Activated naive CD8-positive, alpha-beta T cell treated with anti-CD3 and anti-CD28 coated beads, Interleukin-2, amount 50 U/mL, for 16 hours (primary cell): ENCODE measurements at places on chromosomes 11 and 22.
A peak's percentile ranks its signal among the peaks of the same experiment; 100 is the strongest.

GRCh38 chr11:101949680-101950220 is 33.4 kb upstream of the ANGPTL5 start:
- no peak for DNase-seq

GRCh38 chr11:72833811-72834493 is 19.7 kb downstream of the ATG16L2 start:
- DNase-seq = no peak

GRCh38 chr11:843086-843734 is 558 bp downstream of the TSPAN4 start:
- DNase-seq = no peak

- DNase-seq = no peak
Measured at GRCh38 chr11:119094816-119095065, 6.9 kb downstream of the DPAGT1 start.

GRCh38 chr22:43376765-43377547 is 33.8 kb upstream of the SCUBE1 start:
- DNase-seq = no peak

- no peak for DNase-seq
Measured at GRCh38 chr11:111960916-111961315, 23.8 kb downstream of the DIXDC1 start.

DNA sequence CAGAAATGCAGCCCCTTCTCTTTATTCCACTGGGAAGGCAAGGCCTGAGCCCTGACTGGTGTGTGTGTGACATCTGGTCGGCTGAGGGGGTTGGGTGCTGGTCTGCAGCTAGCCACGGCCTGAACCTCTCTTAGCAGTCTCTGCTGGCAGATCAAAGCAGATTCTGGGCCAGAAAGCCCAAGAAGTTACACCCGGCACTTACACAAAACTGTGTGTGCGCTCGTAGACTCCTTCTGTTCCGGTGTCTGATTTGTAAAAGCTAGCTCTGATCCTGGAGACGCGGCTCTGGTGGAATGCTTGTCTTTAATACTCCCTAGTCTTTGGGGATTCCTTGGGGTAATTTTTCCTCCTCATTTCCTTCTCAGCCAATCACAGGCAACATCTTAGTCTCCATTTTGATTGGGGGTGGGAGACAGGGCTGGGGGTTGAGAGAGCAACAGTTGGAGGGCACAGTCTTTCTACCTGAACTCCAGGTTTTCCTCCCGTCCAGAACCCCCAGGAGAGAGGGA is 5.5 kb downstream of the PKNOX2 start:
- no peak for DNase-seq

DNA sequence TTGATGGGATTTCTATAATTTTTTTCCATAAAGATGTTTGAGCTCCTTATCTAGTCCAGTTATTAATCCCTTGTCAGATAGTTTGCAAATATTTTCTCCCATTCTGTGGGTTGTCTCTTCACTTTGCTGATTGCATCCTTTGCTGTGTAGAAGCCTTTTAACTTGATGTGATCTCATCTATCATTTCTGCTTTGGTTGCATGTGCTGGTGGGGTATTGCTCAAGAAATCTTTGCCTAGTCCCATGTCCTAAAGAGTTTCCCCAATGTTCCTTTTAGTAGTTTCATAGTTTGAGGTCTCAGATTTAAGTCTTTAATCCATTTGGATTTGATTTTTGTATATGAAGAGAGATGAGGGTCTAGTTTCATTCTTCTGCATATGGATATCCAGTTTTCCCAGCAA is 1.7 kb upstream of the IL2RB start:
- no peak for DNase-seq

DNA sequence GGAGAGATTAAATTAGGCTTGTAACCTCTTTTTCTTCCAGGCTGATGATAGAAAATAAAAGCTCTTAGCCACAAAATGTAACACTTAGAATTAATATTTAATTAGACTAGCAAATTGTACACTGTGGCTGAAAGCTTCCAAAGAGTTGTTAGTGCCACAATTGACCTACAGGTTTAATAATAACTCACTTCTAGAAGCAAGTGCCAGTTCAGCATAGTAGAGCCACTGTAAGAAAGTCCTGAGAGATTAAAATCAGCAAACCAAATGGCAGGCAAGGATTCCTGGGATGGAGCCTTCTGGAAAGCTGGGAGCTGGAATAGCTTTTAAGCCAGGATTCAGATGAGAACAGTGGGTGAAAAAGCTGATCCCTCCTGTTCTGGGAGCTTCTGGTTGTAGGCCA is 131.0 kb downstream of the ELP4 start:
- no peak for DNase-seq

DNA sequence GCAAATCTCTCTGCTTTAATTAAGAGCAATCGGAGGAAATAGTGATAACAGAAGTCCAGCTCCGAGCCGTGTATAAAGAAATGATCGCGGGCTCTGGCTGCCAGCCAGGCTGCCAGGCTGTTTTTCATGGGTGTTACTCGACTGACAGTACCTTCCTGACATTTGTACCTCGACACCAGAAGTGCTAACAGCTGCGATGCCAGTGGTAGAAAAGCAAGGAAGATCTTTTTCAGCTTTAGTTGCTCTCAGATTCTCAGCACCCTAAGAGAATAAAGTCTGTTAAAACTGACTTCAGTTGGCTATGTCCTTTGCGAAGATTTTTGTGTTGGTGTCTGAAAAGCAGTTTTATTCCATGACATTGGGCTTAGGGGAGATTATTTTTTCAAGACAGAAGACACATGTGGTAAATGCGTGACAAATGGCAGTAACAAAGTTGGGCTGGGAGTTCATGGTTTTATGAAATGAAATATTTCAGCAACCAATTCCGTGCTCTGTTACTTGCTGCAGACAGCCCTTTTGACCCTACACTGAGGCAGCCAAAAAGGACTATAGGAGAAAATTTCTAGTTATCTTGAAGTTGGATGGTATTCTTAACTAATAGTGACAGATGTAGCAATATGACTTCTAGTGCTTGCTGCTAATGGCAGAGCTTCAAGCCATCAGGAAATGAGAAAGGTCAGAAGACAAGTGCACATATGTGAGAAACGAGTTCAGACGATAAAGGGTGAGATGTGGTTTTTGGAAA is 296.2 kb downstream of the CNTN5 start:
- no peak for DNase-seq

DNA sequence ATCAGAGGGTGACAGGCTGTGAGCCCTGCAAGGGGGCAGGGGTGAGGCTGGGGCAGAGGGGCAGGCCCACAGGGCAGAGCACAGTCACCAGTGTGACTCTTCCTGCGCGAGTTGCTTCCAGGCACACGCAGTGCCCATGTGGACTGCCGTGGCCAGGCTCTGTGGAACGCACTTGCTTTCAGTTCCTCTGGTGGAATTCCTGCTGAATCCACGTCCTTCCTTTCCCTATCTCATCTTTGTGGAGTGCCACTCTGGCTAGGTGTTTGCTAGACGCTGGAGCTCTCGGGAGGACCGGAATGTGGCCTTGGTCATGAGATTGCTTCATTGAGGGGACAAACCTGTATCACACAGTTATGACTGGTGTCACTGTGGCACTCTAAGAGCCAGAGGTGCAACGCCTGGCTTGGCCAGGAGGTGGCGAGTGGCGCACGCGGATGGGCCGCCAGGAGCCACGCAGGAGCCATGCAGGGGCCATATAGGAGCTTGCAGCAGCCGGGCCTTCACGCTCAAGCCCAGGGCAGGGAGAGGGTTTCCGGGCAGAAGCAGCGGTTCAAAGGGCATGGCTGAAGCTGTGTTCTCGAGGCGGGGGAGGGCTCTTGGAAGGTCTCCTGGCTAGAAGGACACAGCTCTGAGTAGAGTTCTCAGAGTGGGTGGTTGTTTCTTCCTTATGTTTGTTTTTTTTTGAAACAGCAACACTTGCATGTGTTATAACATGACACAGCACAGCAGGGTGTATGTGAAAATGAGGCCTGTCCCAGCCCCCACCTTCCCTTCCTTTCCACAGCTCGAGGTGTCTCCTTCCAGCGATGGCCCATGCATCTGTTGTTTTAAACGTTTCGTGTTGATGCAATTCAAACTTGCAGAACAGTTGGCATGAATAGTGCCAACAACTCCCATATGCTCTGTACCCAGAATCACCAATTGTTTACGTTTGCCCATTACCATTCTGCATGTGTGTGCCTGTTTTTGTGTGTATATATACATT is 36.2 kb downstream of the TBC1D22A start:
- DNase-seq = peak; percentile 38
